Tongue (tissue), 3 donors: ENCODE measurements at places on chromosomes 2 and 18. TPM values are rescaled to one million over a fixed set of nuclear protein-coding genes. Genes with fewer than 3 reads are reported as not detected.

Gene FAM161A
- total RNA-seq: 7.5 TPM

Gene PROC
- not detected for total RNA-seq

Gene GRHL1
- 50.3 TPM for total RNA-seq

Gene RUFY4
- total RNA-seq: not detected

Gene PIK3C3
- total RNA-seq: 67.1 TPM

Gene RAB1A
- total RNA-seq: 86.9 TPM

Gene LYPD6B
- total RNA-seq: 1.7 TPM

Gene RAMP1
- total RNA-seq: 51.7 TPM

Gene ASXL2
- 12.2 TPM for total RNA-seq
